ENCODE measurements at places on chromosomes 12 and 14.

GRCh38 chr14:101889366-101889765 is 75.0 kb upstream of the DYNC1H1 start:
- DNase-seq = no peak

DNA sequence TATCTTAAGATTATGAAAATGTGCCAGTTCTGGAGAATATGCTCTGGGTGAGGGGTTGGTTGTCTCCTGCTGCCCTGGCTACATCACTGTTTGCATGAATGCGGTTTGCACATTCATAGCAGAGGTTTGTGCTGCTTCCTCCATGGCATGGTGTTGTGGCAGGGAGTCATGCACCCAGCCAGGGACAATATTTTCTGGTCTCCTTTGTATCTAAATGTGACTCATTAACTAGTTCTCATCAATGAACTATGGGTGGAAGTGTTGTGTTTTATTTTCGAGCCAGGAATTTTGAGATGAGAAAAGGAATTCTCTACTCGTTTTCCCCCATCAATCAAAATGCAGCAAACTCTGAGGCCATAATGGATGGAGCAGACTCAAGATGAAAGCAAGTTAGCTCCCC is 527.3 kb downstream of the SNAPC1 start:
- DNase-seq = no peak

DNA sequence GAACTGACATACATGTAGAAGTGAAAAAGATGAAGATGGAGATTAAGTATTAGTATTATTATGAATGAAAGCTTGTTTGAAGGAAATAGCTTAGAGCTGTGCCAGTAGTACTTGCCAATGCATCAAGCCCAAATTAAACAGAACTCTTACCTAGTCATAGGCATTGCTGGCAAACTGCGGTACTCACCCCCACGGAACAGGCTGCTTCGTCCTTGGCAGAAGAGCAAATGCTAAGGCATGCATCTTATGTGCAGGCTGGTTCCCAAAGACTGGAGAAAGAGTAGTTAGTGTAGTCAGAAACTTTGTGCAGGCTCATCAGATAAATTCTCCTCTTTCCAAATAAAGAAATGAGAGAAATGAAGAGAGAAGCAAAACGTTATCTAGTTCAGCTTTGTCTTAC is 134.8 kb downstream of the CCDC59 start:
- no peak for DNase-seq

GRCh38 chr12:99455350-99456035 is 192.1 kb upstream of the GARIN6 start:
- DNase-seq = no peak

DNA sequence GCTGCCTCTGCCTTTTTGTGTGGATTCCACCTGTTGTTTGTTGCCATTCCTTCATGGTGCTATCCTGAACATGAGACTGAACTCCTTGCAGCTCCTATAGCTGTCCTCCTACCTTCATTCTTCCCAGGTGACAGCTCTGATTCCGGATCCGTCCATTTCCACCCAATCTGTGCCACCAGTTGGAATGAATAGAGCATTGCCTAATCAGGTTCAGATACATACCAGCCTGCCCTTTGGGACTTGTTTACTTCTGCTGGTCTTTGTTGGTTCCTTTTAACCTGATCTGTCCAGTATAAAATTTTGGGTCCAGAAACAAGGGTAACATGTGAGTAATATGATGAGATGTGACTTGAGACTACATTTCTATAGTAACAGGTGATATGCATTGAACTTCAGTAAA is 136.3 kb upstream of the IGF1 start:
- DNase-seq = no peak
